ENCODE measurements at places on chromosomes 5 and 9.

GRCh38 chr9:91954841-91955471 lies 4.9 kb upstream of the ROR2 start:
- no peak for DNase-seq

GRCh38 chr9:2021731-2022130 lies 6.6 kb downstream of the SMARCA2 start:
- DNase-seq, result no peak

DNA sequence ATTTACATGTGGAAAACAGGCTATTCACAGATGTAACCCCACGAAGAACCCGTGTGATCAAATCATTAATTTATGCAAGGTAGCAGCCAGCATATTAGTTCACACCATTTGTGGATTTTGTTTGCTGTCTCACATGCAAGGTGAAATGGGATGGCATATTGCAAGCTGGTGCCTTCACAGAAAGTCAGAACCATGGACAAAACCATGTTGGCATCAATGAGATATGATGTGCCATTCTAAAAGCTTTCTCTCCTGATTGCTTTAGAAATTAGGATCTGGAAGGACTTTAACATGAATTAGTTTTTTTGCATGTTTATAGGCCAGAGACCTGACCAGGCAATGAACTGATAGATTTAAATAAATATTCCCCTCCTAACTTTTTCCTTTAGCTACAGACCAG lies 129.3 kb downstream of the SEMA6A start:
- DNase-seq, result no peak

DNA sequence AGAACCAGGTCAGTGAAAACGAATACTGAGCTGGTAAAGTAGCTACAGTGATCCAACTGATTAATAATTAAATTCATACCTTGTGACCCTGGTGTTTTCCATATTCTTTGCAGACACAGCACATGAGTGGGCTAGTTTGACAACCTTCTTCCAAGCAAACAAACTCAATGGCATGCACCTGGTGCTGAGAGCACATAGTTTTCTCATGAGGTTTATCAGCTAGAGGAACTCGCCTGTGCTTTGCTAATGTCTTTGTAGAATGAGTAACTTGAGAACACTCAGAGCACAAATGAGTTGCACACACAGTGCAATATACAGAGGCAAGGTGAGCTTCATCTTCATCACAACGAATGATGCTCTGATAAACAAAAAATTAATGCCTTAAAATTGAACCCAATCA lies 12.6 kb downstream of the TRIM23 start:
- no peak for DNase-seq

GRCh38 chr9:120281665-120282064 lies 298.3 kb downstream of the CDK5RAP2 start:
- DNase-seq, result no peak

- no peak for DNase-seq
Observed at GRCh38 chr5:106755789-106756188, 914.9 kb downstream of the EFNA5 start.

DNA sequence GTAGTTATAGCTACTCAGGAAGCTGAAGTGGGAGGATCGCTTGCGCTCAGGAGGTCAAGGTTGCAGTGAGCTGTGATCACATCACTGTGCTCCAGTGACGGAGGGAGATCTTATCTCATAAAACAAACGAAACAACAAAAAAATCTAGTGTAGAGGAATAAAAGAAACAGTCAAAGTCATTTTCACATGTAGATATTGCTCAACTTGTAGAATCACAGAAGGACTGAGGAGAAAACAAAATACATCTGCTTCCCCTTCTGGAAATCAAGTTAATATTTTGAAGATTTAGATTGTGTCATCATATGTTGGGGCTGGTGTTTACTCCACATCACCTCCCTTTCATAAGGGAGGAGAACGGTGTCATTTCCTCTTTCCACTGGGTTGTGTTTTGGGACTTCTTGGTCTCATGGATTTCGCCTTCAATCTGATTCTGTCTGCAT lies 8.2 kb upstream of the SLC46A2 start:
- no peak for DNase-seq

- DNase-seq, result no peak
Observed at GRCh38 chr5:172971482-172971881, 12.1 kb upstream of the ATP6V0E1 start.

GRCh38 chr5:77359231-77359630 lies 132.9 kb downstream of the WDR41 start:
- no peak for DNase-seq
